Regular cardiac myocyte (primary cell): ENCODE measurements at places on chromosomes 12 and 14. TPM values are rescaled to one million over a fixed set of nuclear protein-coding genes. Genes with fewer than 3 reads are reported as not detected.

Gene IGF1
- under 0.01 and 0.56 TPM in 2 replicates for total RNA-seq

Gene COX8C
- total RNA-seq = not detected in 2 replicates

Gene TMEM30B
- under 0.01 and 0.56 TPM in 2 replicates for total RNA-seq

Gene FAR2
- total RNA-seq = 14.4 and 17.4 TPM in 2 replicates

Gene CTSG
- not detected in 2 replicates for total RNA-seq
